ENCODE measurements at places on chromosomes 7 and 10.

DNA sequence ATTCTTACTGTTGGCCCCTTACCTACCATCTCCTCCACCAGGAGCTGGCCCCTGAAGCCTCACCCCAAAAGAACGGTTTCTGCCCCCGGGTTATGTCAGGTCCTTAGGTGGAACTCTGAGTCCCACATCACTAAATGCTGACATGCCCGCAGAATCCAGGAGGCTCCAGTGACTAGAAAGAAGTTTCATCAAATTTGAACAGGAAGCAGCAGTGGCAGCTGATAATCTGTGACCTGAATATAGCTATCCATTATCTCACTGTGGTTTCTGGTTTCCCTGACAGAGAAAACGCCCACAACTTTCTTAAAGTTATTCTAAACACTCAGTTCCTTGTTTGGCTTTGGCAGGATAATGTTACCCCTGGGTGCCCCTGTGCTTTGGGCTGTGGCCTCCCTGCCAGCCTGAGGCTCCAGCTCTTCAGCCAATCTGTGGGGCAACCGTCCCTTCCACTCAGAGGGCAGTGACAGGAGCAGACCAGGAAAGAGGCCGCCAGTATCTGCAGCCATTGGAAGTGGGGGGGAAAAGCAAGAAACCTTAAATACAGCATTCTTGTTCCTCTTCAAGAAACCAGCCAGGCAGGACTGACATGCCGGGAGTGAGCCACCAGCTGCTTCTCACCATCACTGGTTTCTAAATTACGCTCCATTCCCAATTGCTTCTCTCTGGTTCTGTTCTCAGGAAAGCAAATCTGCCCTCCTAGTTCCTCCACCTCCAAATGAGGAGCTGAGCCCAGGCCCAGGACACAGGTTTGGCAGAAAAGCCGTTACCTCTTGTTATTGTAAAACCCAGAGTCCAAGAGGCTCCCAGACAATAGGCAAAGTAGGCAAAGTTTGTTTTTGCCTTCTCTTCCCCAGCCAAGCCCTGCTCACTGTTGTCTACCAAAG, 41.2 kb upstream of the VCL start:
- peak; percentile 59 for DNase-seq

- no peak for DNase-seq
Observed at GRCh38 chr7:40551685-40552576, 417.1 kb downstream of the SUGCT start.

GRCh38 chr10:70186090-70186489, 15.8 kb upstream of the SAR1A start:
- no peak for DNase-seq

GRCh38 chr7:135414850-135415439, 95.0 kb downstream of the CNOT4 start:
- DNase-seq: no peak

GRCh38 chr7:16369855-16370254, 51.5 kb downstream of the CRPPA start:
- DNase-seq: no peak

All from activated CD4-positive, alpha-beta memory T cell treated with anti-CD3 and anti-CD28 coated beads, Interleukin-2, amount 10 ng/mL, durations not matched to agents 7 days and 5 days (primary cell).